Spleen (tissue), 13 donors: ENCODE measurements at places on chromosomes 13 and 19. TPM values are rescaled to one million over a fixed set of nuclear protein-coding genes. Genes with fewer than 3 reads are reported as not detected.
A peak's percentile ranks its signal among the peaks of the same experiment; 100 is the strongest.

- peak; percentile 67 for DNase-seq
These were observed 5.0 kb downstream of the JOSD2 start for GRCh38 chr19:50505856-50506611.

DNA sequence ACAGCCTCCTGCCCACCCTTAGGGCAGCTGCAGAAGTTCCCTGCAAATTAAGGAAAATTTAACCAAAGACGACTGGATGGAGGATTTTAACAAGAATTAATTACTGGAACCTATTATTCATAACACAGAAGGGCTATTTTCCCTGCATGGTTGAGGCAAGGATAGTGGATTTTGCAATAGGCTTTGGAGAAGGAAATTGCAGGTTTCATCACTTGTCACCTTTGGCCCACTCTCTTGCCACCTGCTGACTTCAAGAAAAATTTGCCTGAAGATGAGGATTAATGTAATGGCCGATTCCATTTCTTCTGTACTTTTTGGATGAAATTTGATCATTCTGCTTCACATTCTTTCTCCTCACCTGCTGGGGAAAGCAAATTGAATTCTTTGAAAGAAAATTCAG lies 261.7 kb downstream of the FGF9 start:
- no peak for DNase-seq

The CDADC1 gene
- total RNA-seq = 8.8 TPM

DNA sequence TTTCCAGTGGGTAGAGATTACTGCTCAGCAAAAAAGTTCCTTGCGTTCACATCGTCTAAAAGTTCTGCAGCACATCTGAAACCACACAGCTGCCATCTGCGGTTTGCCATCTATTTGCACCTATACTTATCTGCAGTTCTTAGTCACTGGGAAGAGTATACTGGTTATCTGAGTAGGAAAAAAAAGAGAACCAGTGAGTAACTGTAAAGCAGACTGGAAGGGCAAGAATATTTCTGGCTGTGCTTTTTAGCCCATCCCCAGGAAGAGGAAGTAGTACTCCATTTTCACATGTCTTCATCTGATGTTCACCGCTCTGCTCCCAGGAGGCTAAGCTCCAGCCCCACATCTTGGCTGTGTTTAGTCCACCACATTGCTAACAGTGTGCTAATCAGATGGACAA lies 35.6 kb downstream of the EFNB2 start:
- no peak for DNase-seq

The NUFIP1 gene
- total RNA-seq = 3.8 TPM

DNA sequence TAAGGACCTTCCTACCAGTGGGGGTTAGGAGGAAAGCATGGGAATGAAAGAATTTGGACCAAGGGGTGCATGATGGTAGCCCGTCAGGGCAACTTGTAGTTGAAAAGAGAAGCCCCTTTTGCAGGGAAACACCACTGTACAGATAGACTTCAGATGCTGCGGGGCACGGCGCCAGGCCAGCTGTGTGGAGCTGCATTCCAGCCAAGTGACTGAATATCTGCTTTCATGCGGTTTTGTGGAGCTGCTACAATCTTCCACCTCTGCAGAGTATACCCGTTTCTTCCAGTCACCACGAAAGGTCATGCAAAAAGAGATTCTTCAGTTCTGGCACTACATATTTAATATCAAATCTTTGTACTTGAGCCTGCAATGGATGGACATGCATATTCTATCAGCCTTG lies 104.7 kb downstream of the RGCC start:
- DNase-seq = no peak

The ZFP14 gene
- 5.7 TPM for total RNA-seq

DNA sequence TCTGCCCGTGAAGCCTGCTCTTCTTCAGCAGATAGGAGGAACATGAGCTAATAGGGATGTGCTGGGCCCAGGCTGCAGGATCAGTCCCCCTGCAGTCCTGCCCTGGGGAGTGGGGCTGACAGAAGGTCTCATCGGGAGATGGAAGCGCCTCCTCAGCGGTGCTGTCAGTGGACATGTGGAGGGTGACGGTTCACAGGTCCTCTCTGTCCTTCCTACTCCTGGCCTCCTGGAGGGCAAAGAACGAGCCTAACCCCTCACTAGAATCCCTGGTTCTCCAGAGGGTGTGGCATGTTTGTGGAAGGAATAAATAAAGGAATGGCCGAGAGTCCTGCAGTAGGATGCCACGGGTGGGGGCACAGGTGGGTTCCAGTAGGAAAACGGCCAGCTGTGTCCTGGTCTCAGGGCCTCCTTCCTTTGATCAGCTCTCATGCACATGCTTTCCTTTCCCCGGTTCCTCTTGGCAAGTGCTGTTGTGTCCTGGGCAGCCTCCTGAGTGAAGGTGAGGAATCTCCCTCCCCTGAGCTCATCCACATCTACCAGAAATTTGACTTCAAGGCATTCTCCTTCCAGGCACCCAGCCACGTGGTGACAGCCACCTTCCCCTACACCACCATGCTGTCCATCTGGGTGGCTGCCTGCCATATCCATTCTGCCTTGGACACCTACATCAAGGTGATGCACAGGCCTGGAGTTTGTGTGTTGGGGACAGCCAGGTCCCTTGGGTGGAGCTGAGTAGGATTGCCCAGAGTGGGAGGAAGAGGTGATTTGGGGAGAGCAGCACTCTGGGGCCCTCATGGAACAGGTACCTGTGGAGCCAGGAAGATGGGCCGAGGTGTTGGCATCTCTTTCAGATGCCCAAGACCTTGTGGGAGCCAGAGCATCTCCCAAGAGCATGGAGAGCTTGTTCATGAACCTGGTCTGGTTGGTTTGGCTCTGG lies 28.6 kb upstream of the ZNF492 start:
- DNase-seq = no peak

GRCh38 chr13:24167666-24168391 lies 7.3 kb downstream of the SPATA13 start:
- no peak for DNase-seq

DNA sequence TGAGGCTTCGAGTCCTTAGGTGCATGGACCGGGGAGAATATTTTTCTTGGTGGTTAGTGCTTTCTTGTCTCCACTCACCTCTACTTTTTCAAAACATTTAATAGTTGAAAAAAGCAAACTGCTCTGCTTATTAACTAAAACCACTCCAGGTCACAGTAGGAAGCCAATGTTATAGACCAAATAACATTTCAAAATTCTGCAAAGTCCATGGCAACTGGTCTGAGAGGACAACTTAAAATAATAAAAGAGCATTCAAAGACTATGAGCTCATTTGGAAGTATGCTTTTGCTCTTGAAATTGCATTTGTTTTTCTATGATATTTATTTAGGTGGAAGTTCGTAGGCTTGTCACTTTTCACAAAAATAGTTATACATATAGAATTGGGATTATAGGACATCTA lies 483.0 kb downstream of the DCT start:
- DNase-seq = no peak

GRCh38 chr13:86426437-86426836 lies 627.2 kb upstream of the SLITRK6 start:
- no peak for DNase-seq

- no peak for DNase-seq
These were observed 5.2 kb downstream of the GARRE1 start for GRCh38 chr19:34259367-34260095.

GRCh38 chr13:50236898-50237318 lies 221.7 kb downstream of the KCNRG start:
- DNase-seq = no peak

GRCh38 chr19:35087393-35087792 lies 28.2 kb upstream of the FXYD3 start:
- no peak for DNase-seq

GRCh38 chr19:39128516-39129079 lies 3.0 kb downstream of the PAK4 start:
- DNase-seq = no peak

DNA sequence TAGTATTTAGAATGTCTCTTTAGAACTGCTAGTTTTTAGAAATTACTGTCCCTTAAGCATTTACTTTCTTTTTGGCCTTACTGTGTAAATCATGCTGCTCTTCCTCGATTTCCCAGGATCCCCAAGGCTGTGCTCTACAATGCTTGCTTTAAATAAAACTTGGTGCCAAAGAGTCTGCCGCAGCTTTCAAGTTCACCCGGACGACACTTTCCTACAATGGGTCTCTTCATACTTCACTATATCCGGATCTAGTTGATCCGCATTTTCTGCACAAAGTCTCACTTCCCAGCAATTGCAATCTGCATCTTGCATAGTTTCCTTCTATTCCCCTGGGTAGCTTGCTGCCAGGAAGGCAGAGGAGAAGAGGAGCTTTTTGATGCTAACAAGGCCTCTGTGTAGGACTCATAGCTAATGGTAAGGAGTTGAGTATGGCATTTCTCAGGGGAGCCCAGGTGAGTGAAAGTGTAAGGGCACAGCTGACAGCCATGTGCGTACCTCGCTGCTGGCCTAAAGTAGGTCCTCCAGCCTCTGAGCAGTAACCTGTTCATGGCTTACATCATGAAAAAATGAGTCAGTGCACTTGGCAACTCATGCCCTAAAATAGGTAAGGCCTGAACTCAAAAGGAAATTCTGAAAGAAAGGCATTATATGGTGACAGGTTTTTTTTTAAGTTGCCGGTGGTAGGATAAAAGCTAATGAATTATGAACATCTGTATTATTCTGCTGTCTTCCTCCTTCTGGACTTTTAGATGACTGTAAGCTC lies 101.6 kb downstream of the ENOX1 start:
- no peak for DNase-seq

DNA sequence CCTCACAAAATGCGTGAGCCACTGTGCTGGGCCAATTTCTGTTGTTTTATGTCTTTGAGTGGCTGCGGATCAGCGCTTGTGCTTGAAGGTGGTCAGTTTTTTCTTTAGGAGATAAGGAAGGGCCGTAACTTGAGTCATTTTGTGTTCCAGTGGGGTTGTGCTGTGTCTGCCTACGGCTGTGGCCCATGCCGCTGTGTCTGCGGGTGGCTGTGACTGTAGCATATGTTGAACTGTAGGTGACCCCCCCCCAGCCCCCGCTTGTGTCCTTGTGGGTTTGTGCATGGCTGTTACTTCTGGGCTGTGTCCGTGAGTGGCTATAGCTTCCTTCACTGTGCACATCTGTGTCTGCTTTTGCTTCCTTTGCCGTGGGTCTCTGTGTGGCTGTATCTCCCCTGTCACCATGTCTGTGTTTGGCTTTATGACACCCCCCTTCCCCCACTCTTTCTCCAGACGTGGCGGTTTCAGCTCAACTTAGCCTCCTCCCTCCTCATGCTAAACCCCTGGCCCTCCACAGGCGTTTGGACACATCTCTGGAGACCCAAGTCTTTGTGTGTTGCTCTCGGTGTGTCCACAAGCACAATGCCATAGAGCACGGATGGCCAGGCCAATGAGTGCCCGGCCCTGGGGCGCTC lies 675 bp downstream of the PPP1R14A start:
- DNase-seq = no peak

The ETV2 gene
- total RNA-seq = not detected

DNA sequence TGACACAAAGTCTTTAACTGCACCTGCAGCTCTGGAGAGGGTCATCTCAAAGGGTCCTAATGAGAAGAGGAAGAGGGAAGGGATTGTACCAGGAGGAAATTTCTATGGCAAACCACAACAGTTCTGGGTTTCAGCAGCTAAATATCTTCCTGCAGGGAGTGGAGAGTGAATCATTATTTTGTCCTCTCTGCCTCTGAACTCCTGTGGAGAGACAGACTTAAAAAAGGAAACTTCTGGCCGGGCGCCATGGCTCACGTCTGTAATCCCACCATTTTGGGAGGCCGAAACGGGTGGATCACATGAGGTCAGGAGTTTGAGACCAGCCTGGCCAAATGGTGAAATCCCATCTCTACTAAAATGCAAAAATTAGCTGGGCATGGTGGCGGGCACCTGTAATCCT lies 16.9 kb upstream of the C1QTNF9 start:
- no peak for DNase-seq

- DNase-seq = no peak
These were observed 623.2 kb downstream of the SLITRK5 start for GRCh38 chr13:88294368-88294767.

GRCh38 chr13:86445206-86445605 lies 646.0 kb upstream of the SLITRK6 start:
- no peak for DNase-seq
